ENCODE measurements at places on chromosomes 1 and 21.

- no peak for DNase-seq
Observed at GRCh38 chr1:167328816-167329483, 108.3 kb downstream of the POU2F1 start.

DNA sequence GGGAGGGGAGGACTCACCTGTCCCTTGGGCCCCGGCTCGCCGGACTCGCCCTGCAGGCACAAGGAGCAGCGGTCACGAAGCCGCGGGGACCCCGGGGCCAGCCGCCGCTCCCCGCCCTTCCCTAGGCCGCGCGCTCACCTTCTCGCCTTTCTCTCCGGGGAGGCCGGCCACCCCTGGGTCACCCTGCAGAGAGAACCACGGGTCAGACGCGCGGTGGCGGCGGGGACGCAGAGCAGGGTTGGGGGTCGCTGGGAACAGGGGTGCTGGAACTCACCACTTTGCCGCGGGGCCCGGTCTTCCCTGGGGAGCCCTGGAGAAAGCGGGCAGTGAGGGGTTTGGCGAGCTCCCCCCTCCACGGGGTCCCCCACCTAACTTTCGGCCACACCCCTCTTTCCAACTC lies 13.3 kb downstream of the COL9A2 start:
- no peak for DNase-seq

DNA sequence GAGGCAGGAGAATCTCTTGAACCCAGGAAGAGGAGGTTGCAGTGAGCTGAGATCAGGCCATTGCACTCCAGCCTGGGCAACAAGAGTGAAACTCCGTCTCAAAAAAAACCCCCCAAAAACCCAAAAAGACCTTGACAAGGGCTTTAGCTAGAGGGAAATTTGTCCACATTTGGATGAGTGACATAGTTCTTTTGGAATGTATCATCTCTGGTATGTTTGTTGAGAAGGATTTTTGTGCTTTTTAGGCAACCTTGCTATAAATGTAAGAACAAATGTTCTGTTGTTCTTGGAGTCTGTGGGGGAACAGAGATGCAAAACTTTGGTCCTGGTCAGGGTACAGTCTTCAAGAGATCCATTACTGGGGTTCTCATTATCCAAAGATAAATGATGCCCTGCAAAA lies 28.9 kb downstream of the INAVA start:
- no peak for DNase-seq

GRCh38 chr1:67339623-67340343 lies 32.1 kb downstream of the IL12RB2 start:
- no peak for DNase-seq

- DNase-seq = no peak
Observed at GRCh38 chr21:35217504-35218060, 168.5 kb upstream of the RUNX1 start.

DNA sequence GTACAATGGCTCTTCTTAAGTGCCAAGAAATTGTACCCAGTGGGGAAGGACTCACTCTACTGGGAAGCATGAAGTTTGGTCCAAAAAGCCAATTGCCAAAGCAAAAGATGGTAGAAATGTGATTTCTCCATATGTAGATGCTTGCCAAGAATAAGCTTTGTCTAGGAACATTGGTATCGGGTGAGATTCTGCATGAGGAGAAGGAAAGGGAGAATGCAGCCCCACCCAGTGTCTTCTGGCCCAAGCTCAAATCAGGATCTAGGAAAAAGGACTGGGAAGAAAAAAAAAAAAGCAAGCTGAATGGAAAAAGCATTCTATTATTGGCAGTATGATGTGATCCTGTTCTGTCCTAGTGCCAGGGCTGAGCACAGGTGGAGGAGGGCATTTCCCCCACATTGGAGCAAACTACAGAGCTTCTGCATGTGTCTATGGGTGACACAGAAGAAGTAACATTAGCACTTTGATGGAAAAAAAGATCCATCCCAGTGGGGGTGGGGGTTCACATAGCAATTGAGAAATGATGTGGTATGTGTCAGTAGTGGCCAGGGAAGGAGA lies 226.6 kb downstream of the KCNH1 start:
- DNase-seq = no peak

- DNase-seq = no peak
Observed at GRCh38 chr21:45886610-45887026, 95.0 kb upstream of the COL6A1 start.

DNA sequence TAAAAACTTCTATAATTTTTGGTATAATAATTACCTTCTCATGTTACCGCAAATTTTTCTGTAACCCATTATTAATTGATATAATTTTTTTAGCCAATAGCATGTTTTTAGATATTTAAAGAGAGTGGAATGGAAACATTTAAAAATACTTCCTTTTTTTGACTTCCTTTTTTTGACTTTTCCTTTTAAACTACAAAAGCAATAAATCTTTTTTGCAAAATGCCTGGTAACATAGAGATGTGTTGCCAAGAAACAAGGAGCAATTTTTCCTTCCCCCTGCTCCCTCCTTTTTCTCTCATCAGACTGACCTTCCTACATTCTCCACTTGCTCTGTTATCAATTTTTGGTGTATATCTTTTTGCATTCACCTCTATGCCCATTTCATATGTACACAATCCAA lies 666.2 kb downstream of the ADGRL2 start:
- no peak for DNase-seq

DNA sequence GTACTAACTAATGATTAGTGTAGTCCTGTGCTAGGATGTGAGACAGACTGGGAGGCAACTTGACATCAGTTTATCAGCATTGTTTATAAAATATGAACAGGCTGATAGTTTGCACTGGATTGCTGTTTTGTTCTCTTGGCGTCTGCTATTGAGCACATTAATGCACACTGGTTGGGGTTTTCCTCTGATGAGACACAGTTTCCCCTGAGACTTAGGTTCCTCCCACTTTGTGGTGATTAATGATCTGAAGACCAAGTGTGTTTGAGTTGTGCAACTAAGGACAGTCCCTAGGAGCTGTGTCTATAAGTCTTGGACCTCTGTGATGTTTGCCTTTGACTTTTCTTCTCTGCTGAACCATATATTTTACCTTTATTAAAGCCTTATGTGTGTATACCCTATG lies 1015.4 kb downstream of the AMY1C start:
- DNase-seq = no peak

GRCh38 chr1:18354612-18355011 lies 126.1 kb upstream of the KLHDC7A start:
- no peak for DNase-seq

DNA sequence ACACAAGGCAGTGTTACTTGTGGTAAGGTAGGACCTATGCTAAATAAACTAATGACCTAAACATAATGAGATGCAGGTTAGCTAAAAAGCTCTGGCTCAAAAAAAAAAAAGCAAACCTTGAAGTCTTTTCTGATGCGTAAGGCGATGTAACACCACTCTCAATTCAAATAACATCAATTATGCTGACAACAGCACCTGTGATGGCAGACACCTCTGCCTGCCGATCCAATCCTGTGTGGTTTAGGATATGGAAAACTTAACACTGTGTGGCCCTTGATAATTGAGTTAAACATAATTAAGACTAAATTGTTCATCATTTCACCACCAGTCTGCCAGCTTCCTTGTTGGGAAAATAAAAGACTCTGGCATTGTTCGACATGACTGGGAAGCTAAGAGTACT lies 9.1 kb downstream of the RPAP2 start:
- DNase-seq = no peak
